NCI-H1092 treated with DMSO at 0.1 percent for 48 hours (cell line): ENCODE measurements at places on chromosomes 13 and 19.
A peak's percentile ranks its signal among the peaks of the same experiment; 100 is the strongest.

DNA sequence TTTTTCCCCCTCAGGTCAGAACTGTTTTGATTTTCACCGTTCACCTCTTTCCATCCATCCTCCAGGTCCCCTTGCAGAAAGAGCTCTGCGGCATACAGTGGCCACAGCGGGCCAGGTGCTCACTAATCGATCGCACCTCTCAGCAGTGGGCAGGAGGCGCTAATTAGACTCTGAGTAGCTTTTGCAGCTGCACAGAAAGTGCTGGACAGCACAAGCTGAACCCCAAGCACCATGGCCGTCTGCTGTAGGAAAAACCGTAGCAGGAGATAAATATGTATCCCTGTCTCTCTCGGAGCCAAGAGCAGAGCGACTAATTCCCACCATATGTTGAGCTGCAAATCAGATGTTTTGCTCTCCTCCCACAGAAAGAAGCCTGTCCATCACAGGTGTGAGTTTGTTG is 54.4 kb downstream of the PEX11G start:
- DNase-seq: no peak

GRCh38 chr19:47459477-47459876 is 12.2 kb downstream of the SLC8A2 start:
- no peak for DNase-seq

DNA sequence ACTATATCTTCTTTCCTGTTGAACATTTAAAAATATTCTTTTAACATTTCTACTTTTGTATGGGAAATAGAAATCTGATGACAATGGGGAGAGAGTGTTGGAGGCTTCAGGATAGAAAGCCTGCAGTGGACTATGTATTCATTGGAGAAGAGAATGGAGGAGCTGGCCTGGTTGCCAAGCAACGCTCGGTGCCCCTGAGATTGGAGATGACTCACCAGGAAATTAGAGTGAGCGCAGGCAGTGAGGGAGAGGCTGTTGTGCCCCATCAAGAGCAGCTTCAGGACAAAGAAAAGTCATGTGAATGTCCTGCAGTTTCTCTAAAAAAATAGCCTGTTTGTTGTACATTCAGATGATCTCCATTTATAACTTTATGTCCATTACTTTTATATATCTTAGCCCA is 48.7 kb upstream of the ZNF835 start:
- DNase-seq: peak; percentile 4

GRCh38 chr19:39247701-39248664 is 673 bp downstream of the IFNL4 start:
- no peak for DNase-seq

- no peak for DNase-seq
Measured at GRCh38 chr13:73870970-73871935, 263.0 kb downstream of the KLF12 start.

GRCh38 chr13:23069566-23069965 is 111.2 kb upstream of the SGCG start:
- no peak for DNase-seq

- no peak for DNase-seq
Measured at GRCh38 chr19:13881692-13882418, 4.9 kb downstream of the NANOS3 start.

DNA sequence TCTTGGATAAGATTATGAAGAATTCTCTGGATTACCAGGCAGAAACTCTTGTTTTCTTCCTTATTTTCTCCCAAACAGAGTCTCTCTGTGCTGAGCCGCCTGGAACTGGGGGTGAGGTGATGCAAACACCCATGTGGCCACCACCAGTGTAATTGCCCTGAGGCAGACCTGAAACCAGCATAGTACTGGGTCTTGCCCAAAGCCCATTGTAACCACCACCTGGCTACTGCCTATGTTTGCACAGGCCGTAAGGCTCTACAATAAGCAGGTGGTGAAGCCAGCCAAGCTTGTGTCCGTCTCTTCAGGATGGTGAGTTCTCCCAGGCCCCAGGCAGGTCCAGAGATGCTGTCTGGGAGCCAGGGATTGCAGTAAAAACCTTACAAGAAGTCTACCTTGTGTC is 18.9 kb upstream of the KBTBD7 start:
- no peak for DNase-seq

DNA sequence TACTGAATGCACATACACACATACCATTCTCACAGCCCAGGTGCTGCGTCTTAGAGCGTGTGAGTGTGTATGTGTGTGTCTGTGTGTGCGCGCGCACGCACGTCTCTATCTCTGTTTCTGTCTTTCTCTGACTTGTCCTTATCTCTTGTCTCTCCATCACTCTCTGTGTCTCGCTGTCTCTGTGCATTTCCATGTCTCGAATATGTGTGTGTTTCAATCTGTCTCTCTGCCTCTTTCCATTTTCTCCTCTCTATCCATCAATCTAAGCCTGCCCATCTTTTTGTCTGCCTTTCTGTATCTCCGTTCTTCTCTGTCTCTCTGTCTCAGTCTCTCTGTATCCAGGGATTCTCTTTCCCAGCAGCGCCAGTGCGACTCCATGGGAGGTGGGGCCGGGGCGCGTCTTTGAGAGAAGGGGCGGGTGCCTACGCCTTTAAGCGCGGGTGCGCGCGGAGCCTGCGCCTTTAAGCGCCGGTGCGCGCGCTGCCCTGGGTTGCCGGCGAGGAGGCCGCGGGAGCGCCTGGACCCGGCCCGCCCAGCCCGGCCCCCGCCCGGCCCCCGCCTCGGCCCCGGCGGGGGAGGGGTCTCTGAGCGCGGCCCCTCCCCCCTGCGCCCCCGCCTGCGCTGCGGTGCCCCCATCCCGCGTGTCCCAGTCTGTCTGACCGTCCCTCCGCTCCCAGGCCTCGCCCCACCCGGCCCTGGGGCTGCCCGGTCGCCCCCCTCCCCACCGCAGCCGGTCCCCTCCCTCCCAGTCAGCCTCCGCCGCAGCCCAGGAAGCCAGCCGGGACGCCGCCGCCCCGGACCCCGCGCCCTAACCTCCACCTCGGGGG is at the start of gene LRFN3:
Gene LRFN3, plus strand, starts transcription at position 464 of the 827 bp plus-strand sequence. CDS start 3,052 bp downstream, outside the sequence.
- peak; percentile 63 for DNase-seq

DNA sequence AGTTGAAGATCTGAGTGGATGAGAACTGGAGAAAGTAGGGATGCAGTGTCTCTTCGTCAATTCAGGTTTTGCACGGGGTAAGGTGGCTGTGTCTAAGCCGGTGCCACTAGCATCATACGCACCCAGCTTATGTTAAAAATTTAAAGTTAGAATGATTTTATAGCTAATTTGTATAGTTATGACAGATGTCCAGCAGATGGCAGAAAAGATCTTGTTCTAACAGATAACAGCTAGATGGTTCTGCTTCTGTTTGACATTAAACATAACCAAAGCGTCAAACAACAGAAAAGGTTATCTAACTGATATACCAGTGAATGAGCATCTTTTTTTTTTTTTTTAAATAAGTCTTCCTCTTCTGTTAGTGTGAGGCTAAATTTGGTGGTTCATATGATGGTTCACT is 18.8 kb upstream of the EDDM13 start:
- DNase-seq: peak; percentile 41

- no peak for DNase-seq
Measured at GRCh38 chr13:49254007-49254406, 6.3 kb downstream of the CDADC1 start.

DNA sequence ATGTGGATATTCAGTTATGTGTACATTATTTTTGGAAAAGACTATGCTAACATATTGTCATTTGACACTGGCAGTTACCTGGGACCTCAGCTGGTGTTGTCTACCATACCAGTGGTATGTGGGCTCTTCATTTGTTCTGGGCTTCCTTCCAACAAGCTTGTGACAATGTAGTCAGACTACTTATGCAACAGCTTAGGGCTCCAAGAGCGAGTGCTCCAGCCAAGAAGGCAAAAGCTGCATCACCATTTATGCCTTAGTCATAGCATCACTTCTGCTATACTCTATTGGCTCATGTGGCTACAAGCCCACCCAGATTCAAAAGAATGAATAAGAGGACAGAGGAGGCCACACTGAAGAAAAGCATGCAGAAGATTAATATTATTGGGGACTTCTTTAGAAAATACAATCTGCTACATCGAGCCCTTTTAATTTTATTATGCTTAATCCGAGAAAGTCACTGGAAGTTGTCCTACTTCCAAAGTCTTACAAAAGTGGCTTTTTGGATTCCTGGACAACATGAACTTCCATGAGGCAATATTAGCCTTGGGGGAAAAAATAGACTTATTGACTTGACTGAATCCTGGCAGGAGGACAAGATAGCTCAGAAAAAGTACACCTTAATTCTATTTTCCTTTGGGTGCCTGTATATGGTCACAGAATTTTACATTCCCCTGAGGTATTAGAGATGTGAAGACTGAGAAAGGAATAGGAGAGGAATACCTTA is 529.4 kb upstream of the HTR2A start:
- no peak for DNase-seq

DNA sequence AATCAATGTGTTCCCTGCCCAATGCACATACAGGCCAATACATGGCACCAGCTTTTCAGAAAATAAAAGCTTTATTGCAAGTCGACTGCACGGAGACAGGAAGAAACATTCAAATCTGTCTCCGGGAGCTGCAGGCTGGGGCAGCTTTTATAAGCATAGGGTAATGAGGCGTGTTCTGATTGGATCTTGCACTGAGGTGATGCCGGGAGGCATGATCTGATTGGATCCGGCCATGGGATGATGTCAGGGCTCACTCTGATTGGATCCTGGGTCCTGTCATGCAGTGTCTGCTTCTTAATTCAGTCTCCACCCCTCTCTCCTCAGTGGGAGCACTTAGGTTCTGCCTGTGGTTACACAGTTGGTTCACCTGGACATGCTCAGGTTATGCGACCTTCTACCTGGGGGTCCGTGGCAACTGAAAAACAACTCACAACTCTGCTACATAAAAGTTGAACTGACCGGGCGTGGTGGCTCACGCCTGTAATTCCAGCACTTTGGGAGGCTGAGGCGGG is 11.8 kb upstream of the FBN3 start:
- DNase-seq: no peak

GRCh38 chr19:11069561-11069960 is 19.7 kb upstream of the LDLR start:
- no peak for DNase-seq

DNA sequence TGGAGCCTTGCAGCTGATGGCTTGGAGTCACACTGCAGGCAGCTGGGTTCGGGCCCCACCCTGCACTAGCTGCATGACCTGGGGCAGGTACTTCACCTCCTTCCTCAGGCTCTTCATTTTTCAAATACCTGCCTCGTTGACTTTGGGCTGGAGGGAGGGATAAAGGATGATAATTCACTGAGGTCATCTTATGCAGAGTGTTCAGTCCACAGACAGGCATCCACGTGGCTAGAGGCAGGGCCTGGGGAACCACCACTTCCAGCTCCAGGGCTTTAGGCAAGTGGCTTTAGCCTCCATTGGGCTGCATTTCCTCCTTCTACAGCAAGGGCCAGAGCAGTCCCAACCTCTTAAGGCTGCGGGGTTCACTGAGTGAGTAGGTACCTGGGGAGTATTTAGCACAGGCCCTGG is 84.8 kb downstream of the SIPA1L3 start:
- DNase-seq: no peak

- no peak for DNase-seq
Measured at GRCh38 chr13:90105276-90105675, 1242.2 kb upstream of the MIR17HG start.

- DNase-seq: peak; percentile 77
Measured at GRCh38 chr19:52171321-52172169, at the start of gene ZNF836. Gene ZNF836 (minus strand): TSS chr19:52171621. CDS start chr19:52168072, 3,549 bp downstream.

- no peak for DNase-seq
Measured at GRCh38 chr13:80141123-80141849, 199.6 kb downstream of the SPRY2 start.

DNA sequence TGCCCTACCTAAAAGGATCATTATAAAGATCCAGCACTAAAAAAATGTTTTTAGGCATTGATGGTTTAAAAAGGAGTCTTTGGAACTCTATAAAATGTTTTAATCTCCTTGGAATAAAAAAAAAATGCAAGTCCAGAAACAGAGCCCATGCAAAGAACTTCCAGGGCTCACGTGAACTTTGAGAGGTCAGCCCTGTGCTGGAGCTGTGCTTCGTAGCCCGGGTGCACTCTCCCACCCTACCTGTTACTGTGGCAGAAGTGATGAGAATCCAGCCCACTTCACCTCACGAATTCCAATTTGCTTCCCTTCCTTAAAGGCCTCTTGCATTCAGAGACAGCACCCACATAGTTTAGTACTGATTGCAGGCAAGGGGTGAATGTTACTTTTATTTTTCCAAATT is 267.7 kb downstream of the SHISA2 start:
- DNase-seq: no peak

DNA sequence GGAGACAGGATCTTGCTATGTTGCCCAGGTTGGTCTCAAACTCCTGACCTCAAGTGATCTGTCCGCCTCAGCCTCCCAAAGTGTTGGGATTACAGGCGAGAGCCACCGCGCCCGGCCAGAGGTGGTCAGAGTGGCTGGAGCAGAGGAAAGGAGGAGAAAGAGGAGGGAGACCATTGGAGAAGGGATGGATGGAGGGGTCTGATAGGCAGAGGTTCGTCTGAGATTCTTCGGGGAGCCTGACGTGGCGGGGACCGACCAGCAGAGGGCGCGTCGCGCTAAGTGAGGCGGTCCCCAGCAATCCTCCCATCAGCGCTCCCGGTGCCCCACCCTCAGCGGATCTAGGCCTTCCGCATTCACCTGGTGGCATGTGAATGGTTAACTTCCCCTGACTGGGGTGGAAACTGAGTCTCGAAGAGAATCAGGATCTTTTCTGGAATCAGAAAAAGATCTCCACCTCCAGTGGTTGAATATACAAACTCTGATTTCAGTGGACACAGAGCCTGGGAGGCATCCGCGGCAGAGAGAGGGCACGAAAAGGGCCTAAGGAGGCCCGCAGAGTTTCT is 8.8 kb downstream of the GTPBP3 start:
- DNase-seq: peak; percentile 62

- no peak for DNase-seq
Measured at GRCh38 chr19:32550666-32551065, 30.3 kb upstream of the PDCD5 start.

DNA sequence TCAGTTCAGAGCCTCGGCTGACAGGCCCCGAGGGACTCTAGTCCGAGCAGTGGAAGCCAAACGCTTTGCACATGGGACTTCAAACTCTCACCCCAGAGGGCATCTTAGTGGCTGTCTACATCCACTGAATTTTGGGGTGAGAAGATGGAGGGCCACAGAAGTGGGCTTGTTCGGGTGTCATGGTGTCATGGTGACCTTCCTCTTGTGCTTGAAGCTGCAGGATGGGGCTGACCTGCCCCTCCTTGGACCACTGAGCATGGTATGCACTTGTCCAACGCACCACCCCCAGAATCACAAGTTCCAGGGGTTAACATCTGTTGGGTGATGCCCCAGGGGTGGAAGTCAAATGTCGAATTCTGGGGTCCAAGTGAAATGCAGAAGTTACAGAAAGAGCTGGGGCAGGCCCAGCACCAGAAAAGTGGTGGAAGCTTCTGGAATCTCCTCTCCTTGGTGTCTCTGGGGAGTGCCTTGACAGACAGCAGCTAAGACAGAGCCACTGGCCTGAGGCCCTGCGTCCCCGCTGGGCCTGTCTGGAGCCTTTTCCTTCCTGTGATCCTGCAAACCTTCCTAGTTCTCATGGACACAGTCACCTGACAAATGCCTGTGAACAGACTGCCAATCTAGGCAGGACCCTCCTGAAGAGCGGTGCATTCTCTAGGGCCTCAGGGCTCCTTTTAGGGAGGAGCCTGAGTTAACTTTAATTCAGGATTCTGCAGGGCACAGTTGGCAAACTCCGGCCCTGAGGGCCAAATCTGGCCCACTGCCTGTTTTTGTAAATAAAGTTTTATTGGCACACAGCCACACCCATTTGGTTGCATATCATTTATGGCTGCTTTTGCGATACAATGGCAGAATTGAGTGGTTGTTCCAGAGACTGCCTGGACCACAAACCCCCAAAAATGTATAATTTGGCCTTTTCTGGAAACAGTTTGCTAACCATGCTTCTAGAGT is 65.1 kb upstream of the RANBP3 start:
- no peak for DNase-seq

- no peak for DNase-seq
Measured at GRCh38 chr19:3804429-3804828, 18.2 kb upstream of the MATK start.
